RWPE2 (cell line): ENCODE measurements at places on chromosomes 16 and 17.

DNA sequence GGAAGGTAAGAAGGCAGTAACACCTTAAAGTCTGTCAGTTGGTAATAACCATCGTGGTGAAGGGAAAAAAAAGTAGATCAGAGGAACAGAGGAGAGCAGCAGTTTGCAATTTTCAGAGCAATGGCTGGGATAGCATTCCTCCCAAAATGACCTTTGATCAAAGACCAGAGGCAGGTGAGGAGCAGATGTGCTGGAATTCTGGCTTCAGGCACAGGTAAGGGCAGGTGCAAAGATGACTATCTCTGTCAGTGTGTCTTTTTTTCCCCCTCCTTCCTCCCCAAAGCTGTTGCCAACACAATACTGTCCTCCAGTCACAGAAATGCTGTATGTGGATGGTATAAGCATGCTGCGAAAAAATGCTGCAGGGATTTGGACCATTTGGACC, 166.7 kb downstream of the XYLT1 start:
- H3K4me1 ChIP-seq: peaks cover 15% of the 10 kb centered on the region
- H3K27me3 ChIP-seq: no peaks in the 10 kb centered on the region

DNA sequence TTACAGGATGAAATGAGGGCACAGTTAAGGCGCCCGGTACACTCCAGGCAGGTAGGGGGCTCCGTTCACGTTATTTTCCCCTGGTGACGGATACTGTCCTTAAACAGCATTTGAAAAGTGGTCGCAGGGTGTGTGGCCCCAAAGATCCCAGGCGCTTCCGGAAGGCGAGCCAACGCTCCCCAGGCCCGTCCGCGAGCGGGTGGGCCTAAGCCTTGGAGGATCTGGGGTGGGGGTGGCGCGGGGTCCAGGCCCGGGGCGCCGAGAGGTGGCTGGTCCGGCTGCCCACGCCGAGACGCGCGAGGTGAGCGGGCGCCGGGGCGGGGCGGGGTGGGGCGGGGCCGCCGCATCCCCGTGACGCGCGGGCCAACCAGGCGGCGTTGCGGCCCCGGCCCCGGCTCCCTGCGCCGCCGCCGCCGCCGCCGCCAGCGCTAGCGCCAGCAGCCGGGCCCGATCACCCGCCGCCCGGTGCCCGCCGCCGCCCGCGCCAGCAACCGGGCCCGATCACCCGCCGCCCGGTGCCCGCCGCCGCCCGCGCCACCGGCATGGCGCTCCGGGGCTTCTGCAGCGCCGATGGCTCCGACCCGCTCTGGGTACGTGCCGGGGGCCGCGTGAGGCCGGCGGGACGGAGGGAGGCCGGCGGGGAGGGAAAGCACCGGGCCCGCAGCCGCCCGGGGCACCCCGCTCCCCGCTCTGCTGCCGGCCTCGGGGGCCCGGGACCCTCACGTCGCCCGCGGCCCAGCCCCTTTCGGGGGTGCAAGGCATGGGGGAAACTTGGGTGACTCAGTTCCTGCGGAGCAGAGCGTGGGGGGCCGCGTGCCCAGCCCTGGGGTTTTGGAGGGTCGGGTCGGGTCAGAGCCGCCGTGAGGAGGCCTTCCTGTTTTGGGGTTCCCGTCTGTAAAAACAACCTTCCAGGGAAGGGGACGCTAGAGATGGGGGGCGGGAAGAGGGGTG, at the start of gene ABCC1:
Gene ABCC1, plus strand, starts transcription at position 407 of the 951 bp plus-strand sequence. Its CDS starts 136 bp downstream, at position 543.
- H3K27ac ChIP-seq: peak within 1 kb of the TSS; percentile 79
- no peak for DNase-seq
- peaks cover 5% of the 10 kb centered on the region; the same call in 1 of the 2 replicates for H3K36me3 ChIP-seq
- no peaks in the 10 kb centered on the region for H3K27me3 ChIP-seq
- peaks cover 13% of the 10 kb centered on the region for H3K4me1 ChIP-seq
- peak within 1 kb of the TSS; percentile 91 for H3K4me3 ChIP-seq

DNA sequence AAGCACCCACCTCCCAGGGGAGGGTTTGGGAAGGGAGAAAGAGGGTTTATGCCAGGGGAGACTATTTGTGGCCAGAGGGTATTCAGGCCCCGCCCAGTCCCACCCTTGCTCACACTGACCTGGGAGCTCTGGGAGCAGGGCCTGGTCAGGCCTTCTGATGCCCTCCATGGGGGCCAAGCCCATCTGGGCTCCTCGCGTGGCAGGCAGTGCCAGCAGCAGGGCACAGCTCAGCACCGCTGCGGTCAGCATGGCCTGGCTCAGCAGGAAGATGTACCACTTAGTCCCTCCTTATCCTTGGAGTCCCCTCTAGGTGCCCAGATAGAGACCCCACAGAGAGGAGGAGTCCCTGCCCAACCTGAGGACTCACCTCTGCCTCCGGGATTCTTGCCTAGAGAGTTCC, at the start of gene AGRP:
Gene AGRP, minus strand, starts transcription at position 398 of the 400 bp plus-strand sequence. Its CDS starts 149 bp downstream, at position 249.
- no peaks in the 10 kb centered on the region for H3K36me3 ChIP-seq
- no peak within 1 kb of the TSS for H3K4me3 ChIP-seq
- H3K27ac ChIP-seq: no peak within 1 kb of the TSS
- H3K4me1 ChIP-seq: peaks cover 11% of the 10 kb centered on the region
- no peaks in the 10 kb centered on the region for H3K27me3 ChIP-seq

DNA sequence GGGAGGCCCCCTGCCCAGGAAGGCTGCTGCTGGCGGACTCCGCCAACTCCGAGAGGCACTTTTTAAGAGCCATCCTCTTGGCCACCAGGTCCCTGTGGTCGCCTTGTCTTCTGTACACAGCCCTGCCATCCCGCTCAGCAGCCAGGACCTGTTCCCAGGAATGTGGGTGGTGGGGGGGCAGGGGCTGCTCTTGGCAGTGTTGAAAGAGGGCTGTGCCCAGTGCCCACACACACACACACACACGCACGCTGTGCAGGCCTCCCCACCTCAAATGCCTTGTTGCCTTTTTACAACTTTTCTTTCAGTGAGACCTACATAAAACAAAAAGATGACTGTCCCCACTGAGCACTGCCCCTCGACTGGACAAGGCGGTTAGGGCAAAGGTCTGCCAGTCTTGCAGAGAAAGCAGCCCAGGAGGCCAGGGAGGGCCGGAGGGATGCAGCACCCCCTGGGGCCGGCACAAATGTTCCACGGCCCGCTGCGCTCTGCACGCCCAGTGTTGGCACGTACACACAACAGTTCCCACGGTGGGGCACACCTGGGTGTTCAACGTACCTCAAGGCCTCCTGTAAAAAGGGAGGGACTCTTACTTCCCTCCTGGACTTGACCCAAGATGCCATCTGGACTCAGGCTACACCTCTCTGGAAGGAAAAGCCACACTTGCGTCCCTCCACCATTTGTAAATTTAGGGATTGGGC, 18.5 kb upstream of the PITPNA start:
- H3K36me3 ChIP-seq: peaks cover 10% of the 10 kb centered on the region
- H3K27ac ChIP-seq: no peak overlapping the region
- peaks cover 7% of the 10 kb centered on the region for H3K4me1 ChIP-seq
- no peak for DNase-seq
- H3K27me3 ChIP-seq: no peaks in the 10 kb centered on the region

DNA sequence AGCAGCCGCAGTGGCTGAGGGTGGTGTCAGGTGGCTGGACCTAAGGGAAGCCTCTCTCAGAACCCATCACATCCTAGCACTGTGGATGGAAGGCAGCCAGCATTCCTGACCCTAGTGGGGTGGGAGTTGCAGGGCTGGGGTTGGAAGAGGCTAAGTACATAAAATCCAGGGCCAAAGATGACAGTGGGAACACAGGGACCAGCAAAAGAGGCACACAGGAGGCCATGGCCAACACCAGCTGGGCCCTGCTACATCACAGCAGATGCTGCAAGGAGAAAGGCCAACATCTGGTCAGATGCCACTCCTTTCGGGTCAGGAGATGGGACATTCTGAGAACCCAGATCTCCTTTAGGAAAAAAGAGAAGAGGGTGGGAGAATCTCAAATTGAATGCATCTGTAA, 415.4 kb downstream of the SLC39A11 start:
- H3K36me3 ChIP-seq: no peaks in the 10 kb centered on the region
- no peak overlapping the region for H3K4me3 ChIP-seq
- no peak for DNase-seq
- H3K4me1 ChIP-seq: peaks cover 5% of the 10 kb centered on the region

DNA sequence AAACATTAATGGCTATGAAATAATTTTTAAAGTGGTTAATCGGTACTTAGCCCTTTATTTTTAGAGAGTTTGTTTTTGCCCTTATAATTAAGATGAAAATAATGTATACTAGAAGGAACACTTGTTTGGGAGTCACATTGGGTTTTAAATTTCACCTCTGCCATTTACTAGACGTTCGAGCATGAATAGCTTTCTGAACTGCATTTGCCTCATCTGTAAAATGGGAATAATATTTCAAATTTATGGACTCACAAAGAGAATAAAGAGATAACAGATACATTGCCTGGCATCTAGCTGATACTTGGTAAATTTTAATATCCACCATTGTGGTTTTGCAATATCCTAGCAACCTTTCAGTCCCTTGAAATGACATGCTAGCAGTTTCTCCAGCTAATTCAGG, 36.6 kb downstream of the TNRC6A start:
- DNase-seq: no peak
- no peak overlapping the region for H3K27ac ChIP-seq
- H3K4me3 ChIP-seq: no peak overlapping the region
- H3K27me3 ChIP-seq: no peaks in the 10 kb centered on the region
- peaks cover 72% of the 10 kb centered on the region for H3K36me3 ChIP-seq
- no peaks in the 10 kb centered on the region for H3K4me1 ChIP-seq

DNA sequence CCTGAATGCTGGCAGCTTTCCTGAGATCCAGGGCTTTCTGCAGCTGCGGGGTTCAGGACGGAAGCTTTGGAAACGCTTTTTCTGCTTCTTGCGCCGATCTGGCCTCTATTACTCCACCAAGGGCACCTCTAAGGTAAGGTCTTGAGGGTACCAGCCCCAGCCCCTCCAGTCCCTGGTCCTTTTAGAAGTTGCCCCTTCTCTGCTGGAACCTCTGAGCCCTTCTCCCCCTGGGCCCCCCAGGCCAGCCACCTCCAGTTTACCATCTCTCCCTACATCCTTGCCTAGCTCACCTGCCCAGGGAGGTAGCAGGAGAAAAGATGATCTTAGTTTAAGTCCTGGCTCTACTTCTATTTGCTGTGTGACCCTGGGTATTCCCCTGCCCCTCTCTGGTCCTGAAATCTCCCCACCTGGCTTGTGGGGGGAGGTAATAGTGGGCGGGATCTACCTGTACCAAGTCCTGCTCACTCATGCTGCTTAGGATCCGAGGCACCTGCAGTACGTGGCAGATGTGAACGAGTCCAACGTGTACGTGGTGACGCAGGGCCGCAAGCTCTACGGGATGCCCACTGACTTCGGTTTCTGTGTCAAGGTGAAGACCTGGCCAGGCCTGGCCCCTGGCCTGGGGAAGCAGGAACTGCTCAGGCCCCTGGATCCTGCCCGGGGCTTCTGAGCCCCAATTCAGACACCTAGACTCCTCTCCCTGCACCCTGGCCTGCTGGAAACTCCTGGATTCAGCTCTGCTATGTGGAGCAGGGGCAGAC, 6.5 kb downstream of the GRB7 start:
- peak; percentile 49 for DNase-seq
- H3K27me3 ChIP-seq: no peaks in the 10 kb centered on the region
- H3K4me3 ChIP-seq: no peak overlapping the region
- H3K4me1 ChIP-seq: peaks cover 14% of the 10 kb centered on the region
- H3K27ac ChIP-seq: no peak overlapping the region

DNA sequence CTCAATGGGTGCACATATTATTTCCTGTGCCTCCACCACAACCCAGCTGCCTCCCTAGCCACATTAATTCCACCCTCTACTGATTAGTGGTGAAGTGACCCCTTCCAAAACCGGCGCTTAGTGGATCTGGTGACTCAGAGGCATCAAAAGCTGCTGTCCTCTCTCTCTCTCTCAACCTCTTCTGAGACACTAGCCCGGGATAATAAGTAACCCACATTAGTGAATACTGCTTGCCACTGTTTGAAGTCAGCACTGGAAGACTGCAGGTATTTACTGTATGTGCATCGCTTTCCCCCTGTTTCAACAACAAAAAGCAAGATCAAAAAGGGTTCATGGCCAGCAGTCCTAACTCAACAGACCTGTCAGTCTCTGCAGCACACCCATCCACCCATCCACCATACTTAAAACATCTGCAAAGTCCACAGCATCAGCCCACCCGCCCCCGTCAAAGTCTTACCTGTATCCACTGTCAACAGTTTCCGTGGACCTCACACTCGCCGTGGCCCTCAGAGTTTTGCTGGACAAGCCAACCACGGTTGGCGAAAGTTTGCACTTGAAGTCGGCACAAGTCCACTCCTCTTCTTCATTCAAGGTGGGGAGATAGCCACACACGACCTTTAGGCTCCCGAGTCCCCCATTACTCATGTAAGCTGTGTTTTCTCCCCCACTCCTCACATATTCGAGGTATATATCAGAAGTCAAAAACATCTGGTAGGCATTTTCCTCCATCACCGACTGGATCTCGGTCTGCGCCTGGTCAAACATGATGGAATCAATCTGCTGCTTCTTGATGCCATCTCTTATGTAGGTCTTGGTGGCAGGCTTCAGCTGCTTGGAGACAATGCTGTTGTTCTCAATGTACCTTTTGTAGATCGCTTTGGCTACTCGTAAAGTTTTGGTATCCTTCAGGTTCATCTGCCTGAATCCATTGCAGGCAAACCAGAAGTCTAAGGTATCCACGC, 3.8 kb downstream of the AXIN2 start:
- H3K27me3 ChIP-seq: peaks cover 45% of the 10 kb centered on the region
- no peaks in the 10 kb centered on the region for H3K36me3 ChIP-seq
- DNase-seq: no peak
- no peaks in the 10 kb centered on the region for H3K4me1 ChIP-seq
- no peak overlapping the region for H3K4me3 ChIP-seq
- no peak overlapping the region for H3K27ac ChIP-seq
